ENCODE measurements at places on chromosomes 3 and 15. TPM values are rescaled to one million over a fixed set of nuclear protein-coding genes. Genes with fewer than 3 reads are reported as not detected.

The RTP1 gene
- not detected for total RNA-seq

The KCNH8 gene
- total RNA-seq, result not detected

The STAB1 gene
- 0.16 TPM for total RNA-seq

The BMF gene
- total RNA-seq, result 1.4 TPM

The GABRR3 gene
- total RNA-seq, result not detected

The ONECUT1 gene
- 0.16 TPM for total RNA-seq

The SKOR1 gene
- total RNA-seq, result 0.05 TPM

The SERPINI2 gene
- total RNA-seq, result not detected

The ZKSCAN7 gene
- not detected for total RNA-seq

The ALDH1A2 gene
- not detected for total RNA-seq

The GPR149 gene
- not detected for total RNA-seq

The CNTN3 gene
- not detected for total RNA-seq

The SH2D7 gene
- not detected for total RNA-seq

The OR5K2 gene
- not detected for total RNA-seq

The FILIP1L gene
- 0.21 TPM for total RNA-seq

The THRB gene
- total RNA-seq, result 1.7 TPM

Data from A549 treated with Mapracorat at 1 μM for 4 hours (cell line).